ENCODE measurements at places on chromosomes 2 and 18.

GRCh38 chr2:239225871-239226561 lies 174.8 kb downstream of the HDAC4 start:
- peak; percentile 53 for DNase-seq

DNA sequence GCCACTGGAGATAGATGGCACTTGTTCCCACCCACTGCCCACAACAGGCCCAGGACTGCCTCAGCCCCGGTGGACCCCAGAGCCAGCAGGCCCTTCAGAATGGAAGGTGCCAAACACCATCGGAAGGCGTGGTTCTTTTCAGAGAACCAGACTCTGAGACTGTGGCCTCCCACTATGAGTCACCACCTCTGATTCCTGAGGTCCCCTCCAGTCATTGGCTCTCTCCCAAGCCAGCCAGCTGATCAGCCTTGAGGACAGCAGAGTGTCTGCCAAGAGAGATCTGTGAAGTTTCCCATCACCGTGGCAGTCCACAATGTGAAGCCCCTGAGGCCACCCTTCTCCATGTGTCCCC lies 10.4 kb upstream of the MAP3K2 start:
- peak; percentile 97 for DNase-seq

DNA sequence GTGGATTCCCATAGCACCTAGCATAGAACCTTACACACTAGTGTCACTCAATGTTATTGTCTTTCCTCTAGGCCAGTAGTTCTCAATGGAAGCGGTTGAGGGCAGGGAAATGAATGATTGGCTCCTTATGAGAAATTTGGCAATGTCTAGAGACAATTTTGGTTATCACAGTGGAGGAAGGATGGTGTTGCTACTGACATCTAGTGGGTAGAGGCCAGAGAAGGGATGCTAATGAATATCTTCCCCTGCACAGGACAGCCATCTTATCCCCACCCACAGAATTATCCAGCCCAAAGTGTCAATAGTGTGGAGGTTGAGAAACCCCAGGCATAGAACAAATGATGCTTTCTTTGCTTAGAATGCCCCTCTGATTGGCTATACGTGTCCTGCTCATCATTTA lies 15.8 kb downstream of the C18orf63 start:
- DNase-seq: no peak

DNA sequence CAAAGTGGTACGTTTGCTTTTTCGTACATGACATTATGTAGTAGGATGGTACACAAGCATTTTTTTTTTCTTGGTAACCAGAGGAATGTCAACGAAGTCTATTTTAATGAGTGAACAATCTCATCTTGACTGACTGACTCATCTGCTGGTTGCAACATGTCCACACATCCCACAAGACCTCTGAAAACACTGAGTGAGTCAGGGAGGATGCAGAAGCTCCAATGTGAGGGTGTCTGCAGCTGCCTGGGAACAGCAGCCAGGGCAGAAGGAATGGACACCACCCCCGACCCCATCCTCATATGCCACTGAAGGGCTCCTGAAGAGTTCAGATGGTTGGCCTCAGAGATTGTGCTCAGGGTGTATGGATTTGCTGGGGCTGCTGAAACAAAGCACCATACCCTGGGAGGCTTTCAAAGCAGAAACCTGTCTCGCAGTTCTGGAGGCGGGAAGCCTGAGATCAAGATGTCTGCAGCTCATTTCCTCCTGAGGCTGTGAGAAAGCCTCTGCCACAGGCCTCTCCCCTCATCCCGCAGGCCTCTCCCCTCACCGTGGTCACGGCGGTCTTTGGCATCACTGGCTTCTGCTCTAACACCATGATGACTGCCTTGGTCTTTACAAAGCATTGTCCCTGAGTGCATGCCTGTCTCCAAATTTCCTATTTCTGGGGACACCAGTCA lies 124.6 kb downstream of the LRATD1 start:
- peak; percentile 83 for DNase-seq

DNA sequence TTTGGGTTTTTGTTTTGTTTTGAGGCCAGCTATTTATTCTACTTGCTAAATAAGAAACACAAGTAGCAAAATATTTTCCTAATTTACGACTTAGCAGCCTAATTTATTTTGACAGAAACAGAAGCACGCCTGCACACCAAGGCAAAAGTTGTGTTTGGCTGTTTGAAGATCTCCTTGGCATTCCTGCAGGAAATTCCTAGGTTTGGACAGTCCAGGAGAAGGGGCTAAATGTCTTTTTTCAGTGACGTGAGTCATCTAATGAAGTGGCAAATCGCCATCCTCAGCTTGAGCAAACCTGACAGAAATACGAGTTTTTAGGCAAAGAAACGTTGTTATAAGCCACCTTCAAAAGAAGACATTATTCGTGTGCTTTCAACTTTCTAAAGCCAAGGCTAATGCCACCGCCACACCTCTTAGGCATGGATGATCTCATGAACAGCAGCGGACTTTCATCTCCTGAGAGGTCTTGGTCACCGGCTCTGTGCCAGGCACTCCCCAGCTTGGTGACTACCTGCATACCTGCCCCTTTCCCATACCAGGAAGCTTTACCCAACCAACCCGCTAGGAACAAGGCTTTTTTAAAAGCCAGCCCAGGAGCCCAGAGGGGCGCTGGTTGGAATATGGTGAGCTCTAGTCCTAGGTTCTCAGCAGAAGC lies 30.9 kb downstream of the STK39 start:
- DNase-seq: no peak

GRCh38 chr2:54967759-54968365 lies 82.4 kb downstream of the RTN4 start:
- no peak for DNase-seq

GRCh38 chr2:67234440-67234839 lies 162.7 kb upstream of the ETAA1 start:
- DNase-seq: no peak

- peak; percentile 61 for DNase-seq
Observed at GRCh38 chr2:96345438-96345837, 9.9 kb downstream of the NCAPH start.

GRCh38 chr18:52700116-52700515 lies 360.1 kb downstream of the DCC start:
- no peak for DNase-seq

DNA sequence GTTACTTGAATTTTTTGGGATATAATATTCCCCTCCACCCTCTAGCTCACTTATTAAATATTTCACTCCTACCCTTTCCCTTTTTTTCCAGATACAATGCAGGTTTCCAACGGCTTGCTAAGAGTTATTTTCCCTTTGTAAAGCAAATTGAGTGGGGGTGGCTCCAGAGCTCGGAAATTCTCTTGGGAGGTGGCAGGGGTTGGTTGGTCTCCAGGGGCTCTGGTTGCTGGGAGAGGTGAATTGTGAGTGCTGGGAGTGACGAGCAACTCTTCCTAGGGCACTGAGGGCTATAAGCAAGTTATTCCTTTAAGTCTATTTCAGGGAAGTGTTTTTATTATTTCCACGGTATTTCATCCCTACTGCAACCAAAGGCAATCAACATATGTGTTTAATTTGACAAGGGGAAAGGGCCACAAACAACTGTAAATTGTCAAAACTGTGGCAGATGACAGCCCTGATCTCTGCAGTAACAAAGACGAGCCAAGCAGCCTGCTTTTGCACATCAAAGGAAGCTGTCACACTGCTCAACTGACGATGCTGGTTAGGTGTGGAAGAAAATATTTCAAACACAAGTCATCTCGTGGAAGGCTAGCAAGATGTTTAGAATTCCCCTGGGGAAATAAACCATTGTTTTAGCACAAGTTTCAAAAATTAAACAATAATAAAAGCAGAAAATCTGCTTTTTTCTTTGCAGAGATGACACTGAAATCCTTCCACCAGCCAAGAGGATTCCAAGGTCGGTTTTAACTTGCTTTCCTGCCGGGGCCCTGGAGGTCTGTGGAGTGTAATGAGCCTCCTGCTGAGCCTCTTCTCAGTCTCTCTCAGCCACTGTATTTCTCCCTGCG lies 34.8 kb upstream of the ASXL2 start:
- no peak for DNase-seq

DNA sequence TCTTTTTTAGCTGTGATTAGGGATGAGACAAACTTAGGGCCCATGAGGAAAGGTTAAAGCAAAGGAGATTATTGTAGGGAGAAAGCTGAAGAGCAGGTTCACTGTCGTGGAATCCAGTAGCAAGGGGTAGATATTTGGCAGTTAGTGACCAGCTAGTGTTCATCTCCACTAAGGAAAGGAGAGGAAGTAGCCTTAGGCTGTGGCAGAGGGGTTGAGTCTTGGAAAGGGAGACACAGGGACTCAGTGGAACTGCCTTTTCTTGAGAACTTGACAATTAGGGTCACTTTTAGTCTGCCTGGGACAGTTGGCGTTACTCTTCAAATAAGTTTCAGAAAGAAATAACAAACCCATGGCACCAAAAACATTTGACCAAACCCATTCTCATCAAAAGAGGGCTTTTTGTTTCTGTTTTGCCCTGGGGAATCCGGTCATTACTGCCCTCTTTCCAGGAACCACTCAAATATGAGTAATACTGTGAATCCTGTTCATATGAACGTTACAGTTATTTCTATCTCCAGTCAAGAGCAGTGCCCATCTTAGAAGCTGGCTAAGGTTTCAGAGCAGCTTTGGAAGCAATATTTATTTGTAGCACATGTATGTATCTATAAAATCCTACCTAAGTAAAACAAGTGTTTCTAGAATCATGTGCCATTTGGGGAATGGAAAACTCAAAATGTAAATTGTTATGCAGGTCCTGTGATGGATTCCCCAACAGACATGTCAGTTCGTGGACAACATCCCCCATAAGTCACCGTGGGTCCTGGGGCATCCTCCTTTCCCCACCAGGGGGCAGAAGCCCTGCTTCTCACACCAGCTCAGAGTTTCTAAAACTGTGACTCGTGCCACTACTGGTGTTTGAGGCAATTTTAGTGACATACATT lies 77.3 kb upstream of the PHLPP1 start:
- DNase-seq: peak; percentile 68

- no peak for DNase-seq
Observed at GRCh38 chr2:233208382-233209116, 42.9 kb upstream of the ATG16L1 start.

DNA sequence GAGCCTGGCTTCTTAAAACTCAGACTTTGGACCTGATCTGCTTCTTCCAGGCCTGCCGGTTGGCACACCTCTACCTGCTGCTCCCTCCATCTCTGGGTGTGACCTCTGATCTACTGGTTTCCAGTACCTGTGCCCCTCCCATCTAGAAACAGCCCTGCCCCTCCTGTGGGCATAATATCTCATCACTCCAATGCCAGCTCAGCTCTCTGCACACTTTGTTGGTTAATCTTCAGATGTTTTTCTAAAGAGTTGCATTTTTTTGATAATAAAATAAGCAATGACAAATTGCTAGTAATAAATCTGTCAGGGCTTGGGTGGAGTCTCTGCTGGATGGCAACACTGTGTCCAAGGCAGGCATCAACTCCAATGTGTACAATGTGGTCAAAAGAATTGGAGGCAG lies 89.6 kb upstream of the PPP1CB start:
- DNase-seq: no peak

- DNase-seq: peak; percentile 73
Observed at GRCh38 chr18:45974088-45974536, 7.0 kb upstream of the EPG5 start.

DNA sequence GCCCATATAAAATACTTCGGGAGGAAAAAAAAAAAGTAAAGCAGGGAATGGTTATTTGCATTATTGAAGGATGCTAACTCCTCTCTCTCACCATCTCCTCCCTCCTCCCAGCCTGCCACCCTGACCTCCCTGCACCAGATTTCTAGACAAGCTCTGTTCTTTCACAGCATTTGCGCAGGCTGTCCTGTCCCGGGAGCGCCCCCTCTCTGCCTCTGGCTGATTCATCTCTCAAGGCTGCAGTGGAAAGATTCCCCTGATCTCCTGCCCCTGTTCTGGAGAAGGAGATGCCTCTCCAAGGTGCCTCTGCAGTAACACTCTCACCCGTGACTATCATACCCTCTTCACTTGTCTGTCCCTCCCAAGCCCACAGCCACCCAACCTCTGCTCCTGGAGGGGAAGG lies 38.5 kb downstream of the COL4A4 start:
- DNase-seq: peak; percentile 83

DNA sequence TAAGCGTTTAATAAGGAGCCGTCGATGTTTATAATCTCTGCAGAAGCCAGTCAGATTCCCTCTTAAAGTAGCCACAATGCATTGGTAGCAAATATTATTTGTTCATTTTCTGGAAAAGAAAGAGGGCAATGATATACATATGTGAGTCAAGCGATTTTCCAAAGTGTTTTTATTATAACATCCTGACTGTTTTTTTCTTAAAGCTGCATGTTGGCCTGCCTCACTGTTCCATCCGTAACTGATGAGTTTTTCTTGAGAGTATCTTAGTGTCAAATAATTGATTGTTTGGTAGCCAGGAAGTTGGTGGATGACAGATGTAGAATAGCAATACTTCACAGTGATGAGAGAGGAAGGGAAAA lies 3.7 kb downstream of the TSHZ1 start:
- DNase-seq: no peak

GRCh38 chr18:10565835-10566234 lies 40.0 kb downstream of the NAPG start:
- DNase-seq: no peak

DNA sequence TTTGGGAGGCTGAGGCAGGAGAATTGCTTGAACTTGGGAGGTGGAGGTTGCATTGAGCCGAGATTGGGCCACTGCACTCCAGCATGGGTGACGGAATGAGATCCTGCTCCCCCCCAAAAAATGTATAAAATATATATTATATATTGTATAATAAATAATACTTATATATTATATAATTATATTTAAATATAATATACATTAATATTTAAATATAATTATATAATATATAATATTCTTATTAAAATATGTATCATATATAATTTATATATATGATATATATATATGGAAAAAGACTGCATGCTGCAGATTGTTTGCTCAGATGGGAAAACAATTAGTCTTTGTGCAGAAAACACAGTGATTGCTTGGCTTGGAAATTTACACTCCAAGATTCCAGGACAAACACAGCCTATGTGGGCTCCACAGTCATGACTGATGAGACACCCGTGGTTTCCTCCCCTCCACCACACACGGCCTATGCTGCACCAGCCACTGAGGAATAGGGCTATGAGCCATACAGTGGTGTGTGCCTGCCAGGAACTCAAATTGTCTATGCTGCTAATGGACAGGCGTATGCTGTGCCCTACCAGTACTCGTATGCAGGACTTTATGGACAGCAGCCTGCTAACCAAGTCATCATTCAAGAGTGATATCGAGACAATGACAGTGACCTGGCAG lies 30.0 kb downstream of the PMAIP1 start:
- DNase-seq: peak; percentile 64

GRCh38 chr2:29597035-29597434 lies 324.4 kb downstream of the ALK start:
- no peak for DNase-seq

DNA sequence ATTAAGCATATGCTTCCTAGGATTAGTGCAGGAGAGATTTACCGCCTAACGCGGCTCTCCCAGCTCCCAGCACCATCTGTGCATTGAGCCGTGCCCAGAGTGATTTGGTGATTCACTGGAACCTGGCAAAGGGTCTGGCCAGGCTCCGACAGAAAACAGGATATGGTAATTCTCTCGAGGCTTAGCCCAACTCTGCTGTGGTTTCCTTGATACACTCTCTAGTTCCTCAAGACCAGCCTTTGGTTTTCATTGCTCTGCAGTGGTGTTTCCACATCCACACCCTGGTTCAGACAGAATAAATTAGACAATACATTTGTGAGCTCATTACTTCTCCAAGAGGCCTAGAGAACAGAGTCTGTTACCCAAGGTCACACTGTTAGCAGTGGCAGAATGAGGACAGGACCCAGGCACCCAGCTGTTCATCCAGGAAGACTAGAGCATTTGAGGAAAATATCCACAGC lies 23.0 kb upstream of the SMAD2 start:
- DNase-seq: peak; percentile 72

Measured in islet precursor cell (in vitro differentiated cells).